Nephron progenitor cell (in vitro differentiated cells): ENCODE measurements at places on chromosomes 12 and 14.
A peak's percentile ranks its signal among the peaks of the same experiment; 100 is the strongest.

DNA sequence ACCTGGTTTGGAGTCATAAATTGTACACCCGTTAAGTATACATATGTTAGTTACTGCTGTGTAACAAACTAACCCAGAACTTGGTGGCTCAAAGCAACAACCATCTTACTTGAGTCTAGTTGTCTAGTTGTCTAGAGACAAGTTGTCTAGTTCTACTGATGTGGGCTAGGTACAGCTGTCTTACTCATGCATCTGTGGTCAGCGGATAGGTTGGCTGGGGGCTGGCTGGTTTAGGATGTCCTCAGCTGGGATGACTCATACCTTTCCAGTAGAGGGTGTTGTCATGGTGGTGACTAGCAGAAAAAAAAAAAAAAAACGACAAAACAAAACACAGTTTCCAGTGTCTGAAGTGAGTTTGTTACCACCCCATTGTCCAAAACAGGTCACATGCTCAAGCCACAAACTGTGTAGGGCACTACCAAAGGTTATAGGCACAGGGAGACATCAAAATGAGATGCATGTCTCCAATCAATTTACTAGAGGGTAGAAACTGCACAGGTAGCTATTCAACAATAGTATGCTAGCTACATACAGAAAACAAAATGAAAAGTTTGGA lies 680.3 kb downstream of the MED13L start:
- no peak overlapping the region for H3K4me3 ChIP-seq
- no peaks in the 10 kb centered on the region for H3K36me3 ChIP-seq
- peaks cover 36% of the 10 kb centered on the region for H3K4me1 ChIP-seq
- H3K27me3 ChIP-seq, result peaks cover 6% of the 10 kb centered on the region

- peak overlapping the region; percentile 99 for H3K4me3 ChIP-seq
- peak overlapping the region; percentile 92 for H3K27ac ChIP-seq
- peaks cover 4% of the 10 kb centered on the region for H3K27me3 ChIP-seq
- peaks cover 47% of the 10 kb centered on the region for H3K36me3 ChIP-seq
Measured at GRCh38 chr14:22838631-22839041, 2.3 kb downstream of the MMP14 start.

DNA sequence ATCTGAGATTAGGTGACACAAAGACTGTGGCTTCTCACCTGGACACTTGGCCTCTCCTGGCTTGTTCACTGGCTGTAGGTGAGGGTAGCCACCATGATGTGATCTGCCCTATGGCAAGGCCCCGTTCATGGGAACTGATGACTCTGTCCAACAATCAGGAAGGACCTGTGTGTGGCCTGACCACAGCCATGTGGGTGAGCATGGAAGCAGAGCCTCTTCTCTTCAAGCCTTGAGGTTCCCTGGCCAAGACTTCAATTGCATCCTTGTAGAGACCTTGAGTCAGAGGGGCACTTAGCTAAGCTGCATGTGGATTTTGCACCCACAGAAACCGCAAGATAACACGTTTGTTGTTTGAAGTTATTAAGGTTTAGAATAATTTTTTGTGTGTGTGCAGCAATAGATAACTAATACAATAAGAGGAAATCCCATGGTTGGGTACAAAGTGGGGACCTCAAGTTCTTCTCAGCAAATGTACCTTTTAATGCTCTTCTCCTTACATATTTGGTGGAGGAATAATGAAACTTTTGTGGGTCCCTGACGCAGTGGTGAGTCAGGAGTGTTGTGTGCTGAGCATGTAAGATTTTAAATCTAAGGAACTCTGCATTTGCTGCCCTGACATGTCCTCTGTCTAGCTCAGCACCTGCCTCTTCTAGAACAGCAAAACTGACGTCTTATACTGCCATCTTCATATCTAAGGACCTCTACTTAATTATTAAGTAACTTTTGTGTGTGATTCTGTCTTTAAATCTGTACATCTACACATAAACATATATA lies 27.5 kb upstream of the PLEKHG7 start:
- no peaks in the 10 kb centered on the region for H3K36me3 ChIP-seq
- no peak overlapping the region for H3K27ac ChIP-seq
- peaks cover 13% of the 10 kb centered on the region for H3K27me3 ChIP-seq
- H3K4me3 ChIP-seq, result no peak overlapping the region

DNA sequence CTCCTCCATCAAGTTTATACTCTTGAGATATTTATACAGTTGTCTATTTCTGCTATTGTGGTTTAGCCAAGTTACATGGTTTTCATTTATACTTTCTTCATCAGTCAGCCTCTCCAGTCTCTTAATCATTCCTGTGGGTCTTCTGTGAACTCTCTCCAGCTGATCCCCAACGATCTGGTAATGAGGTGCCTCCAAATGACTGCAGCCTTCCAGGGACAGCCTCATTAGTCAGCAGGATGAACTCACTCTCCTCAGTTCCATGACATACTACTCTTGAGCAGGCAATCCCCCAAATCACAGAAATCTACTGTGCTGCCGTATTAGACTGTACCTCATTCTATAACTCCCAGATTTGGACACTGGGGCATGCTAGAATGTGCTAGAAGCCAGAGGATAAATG lies 15.3 kb downstream of the AREL1 start:
- H3K4me3 ChIP-seq, result no peak overlapping the region
- no peaks in the 10 kb centered on the region for H3K4me1 ChIP-seq
- H3K27me3 ChIP-seq, result no peaks in the 10 kb centered on the region
- peaks cover 31% of the 10 kb centered on the region for H3K36me3 ChIP-seq
- H3K27ac ChIP-seq, result no peak overlapping the region

DNA sequence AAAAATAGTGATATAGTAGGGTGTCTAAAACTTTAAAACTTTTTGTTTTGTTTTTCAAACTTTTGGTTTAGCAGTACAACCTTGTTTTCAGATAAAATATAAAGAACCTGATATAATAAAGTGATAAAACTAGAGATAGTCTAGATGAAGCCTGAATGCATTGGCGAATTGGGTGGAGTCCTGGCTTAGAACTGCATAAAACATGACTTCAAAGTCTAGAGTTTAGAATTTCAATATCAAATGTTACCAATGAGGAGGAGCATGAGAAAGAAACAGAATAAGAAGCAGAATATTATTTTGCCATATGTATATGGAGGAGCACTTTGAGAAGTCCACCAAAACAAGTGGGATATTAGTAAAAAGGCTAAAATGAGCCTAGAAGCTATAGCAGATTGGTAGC lies 263.6 kb downstream of the TMEM117 start:
- H3K27me3 ChIP-seq, result no peaks in the 10 kb centered on the region
- no peaks in the 10 kb centered on the region for H3K36me3 ChIP-seq
- H3K27ac ChIP-seq, result no peak overlapping the region
- H3K4me1 ChIP-seq, result no peaks in the 10 kb centered on the region
- DNase-seq, result no peak

DNA sequence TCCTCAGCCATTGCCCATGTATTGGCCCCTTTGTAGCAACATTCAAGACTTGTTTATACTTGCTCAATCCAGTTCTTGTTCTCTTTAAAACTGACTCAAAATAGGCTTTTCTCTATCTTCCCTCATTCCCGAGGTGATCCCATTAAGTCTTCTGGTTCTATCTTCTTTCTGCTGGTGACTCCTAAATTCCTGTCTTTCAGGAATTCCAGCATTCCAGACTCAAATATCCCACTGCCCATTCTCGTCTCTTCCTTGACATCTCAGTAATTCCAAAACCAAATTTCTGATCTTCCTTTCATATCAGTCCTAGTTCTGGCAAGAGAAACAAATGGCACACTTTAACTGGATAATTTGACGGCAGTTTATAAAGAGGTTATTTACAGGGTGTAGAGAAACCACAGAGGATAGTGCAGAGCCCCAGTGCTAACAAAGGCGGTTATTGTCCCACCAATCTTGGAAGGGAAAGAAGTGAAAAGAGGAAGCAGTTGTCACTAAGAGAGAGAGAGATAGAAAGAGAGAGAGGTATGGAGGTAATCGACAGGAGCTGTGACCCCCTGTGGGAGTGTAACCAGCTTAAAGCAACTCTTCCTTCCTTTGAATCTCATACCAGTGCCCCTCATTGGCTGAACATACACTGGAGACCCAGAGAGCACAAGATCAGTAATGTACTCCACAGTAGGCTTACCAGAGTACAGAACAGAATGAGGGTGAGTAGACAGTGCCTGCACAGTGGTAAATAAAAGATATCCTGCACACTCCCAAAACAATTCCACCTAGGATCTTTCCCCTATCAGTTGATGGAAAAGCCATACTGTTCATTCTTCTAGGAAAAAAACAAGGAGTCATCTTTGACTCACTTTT lies 177.6 kb upstream of the LMNTD1 start:
- no peaks in the 10 kb centered on the region for H3K27me3 ChIP-seq
- peaks cover 6% of the 10 kb centered on the region for H3K4me1 ChIP-seq
- H3K36me3 ChIP-seq, result no peaks in the 10 kb centered on the region

- DNase-seq, result no peak
- peaks cover 13% of the 10 kb centered on the region for H3K27me3 ChIP-seq
- H3K27ac ChIP-seq, result peak overlapping the region; percentile 83
- no peaks in the 10 kb centered on the region for H3K36me3 ChIP-seq
Measured at GRCh38 chr14:73526036-73526984, 10.6 kb upstream of the ACOT1 start.

- no peak overlapping the region for H3K27ac ChIP-seq
- H3K36me3 ChIP-seq, result peaks cover 24% of the 10 kb centered on the region
- H3K4me3 ChIP-seq, result no peak overlapping the region
- no peak for DNase-seq
- H3K27me3 ChIP-seq, result no peaks in the 10 kb centered on the region
Measured at GRCh38 chr14:53126731-53127130, 26.4 kb downstream of the DDHD1 start.

- H3K4me3 ChIP-seq, result no peak overlapping the region
- DNase-seq, result no peak
- no peaks in the 10 kb centered on the region for H3K36me3 ChIP-seq
- peaks cover 11% of the 10 kb centered on the region for H3K27me3 ChIP-seq
- no peak overlapping the region for H3K27ac ChIP-seq
- H3K4me1 ChIP-seq, result peaks cover 8% of the 10 kb centered on the region
Measured at GRCh38 chr12:109666068-109666467, 47.6 kb upstream of the FAM222A start.

- peaks cover 2% of the 10 kb centered on the region for H3K27me3 ChIP-seq
- peaks cover 59% of the 10 kb centered on the region for H3K36me3 ChIP-seq
- no peak for DNase-seq
- H3K4me1 ChIP-seq, result no peaks in the 10 kb centered on the region
- no peak overlapping the region for H3K4me3 ChIP-seq
Measured at GRCh38 chr12:50708631-50709030, 55.3 kb upstream of the ATF1 start.

- DNase-seq, result no peak
- peaks cover 13% of the 10 kb centered on the region for H3K4me1 ChIP-seq
- peak overlapping the region; percentile 42 for H3K27ac ChIP-seq
- peaks cover 5% of the 10 kb centered on the region for H3K27me3 ChIP-seq
Measured at GRCh38 chr14:29601616-29602015, 326.0 kb downstream of the PRKD1 start.

GRCh38 chr12:28149279-28149678 lies 41.0 kb upstream of the CCDC91 start:
- H3K27ac ChIP-seq, result no peak overlapping the region
- no peaks in the 10 kb centered on the region for H3K36me3 ChIP-seq
- H3K4me3 ChIP-seq, result no peak overlapping the region
- no peak for DNase-seq
- H3K4me1 ChIP-seq, result peaks cover 5% of the 10 kb centered on the region
